Cortex of kidney (tissue), 1 donor: ENCODE measurements at places on chromosomes 11 and 22.

DNA sequence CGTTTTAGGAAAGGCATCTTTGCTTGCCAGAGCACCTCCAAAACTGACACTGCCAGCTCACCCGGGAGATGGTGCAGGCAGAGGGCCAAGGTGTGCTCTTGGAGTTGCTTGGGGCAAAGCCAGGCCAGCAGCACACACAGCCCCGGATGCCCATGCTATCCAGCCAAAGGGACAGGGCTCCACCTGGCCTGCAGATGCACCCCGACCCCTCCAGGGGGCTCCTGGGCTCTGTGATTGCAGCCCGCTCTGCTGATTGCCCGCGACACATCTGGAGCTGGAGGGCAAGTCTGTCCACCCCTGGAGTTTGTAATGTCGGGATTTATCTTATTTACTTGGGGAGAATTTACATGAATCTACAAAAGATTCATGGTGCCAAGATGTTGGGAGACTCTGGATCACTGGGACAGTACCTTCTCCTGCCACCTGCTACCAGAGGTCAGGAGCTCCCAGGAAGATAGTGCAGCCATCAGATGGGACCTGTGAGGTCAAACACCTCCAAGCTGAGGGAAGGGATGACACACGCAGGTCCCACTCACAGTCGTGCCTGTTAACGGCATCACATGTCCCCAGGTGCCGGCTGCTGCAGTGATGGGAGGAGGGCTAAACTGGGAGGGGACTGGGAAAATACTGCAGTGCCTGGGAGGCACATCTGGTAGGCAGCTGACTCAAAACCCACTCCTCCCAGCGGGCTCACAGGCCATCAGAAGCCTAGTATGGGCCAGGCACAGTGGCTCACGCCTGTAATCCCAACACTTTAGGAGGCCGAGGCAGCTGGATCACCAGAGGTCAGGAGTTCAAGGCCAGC is 17.2 kb downstream of the CBX7 start:
- DNase-seq: no peak

GRCh38 chr11:119483881-119484371 is 61.0 kb upstream of the THY1 start:
- DNase-seq: no peak

GRCh38 chr11:113904379-113905101 is at the start of gene HTR3B:
HTR3B (plus strand) TSS chr11:113904796; CDS start chr11:113904934, 138 bp downstream.
- no peak for DNase-seq

DNA sequence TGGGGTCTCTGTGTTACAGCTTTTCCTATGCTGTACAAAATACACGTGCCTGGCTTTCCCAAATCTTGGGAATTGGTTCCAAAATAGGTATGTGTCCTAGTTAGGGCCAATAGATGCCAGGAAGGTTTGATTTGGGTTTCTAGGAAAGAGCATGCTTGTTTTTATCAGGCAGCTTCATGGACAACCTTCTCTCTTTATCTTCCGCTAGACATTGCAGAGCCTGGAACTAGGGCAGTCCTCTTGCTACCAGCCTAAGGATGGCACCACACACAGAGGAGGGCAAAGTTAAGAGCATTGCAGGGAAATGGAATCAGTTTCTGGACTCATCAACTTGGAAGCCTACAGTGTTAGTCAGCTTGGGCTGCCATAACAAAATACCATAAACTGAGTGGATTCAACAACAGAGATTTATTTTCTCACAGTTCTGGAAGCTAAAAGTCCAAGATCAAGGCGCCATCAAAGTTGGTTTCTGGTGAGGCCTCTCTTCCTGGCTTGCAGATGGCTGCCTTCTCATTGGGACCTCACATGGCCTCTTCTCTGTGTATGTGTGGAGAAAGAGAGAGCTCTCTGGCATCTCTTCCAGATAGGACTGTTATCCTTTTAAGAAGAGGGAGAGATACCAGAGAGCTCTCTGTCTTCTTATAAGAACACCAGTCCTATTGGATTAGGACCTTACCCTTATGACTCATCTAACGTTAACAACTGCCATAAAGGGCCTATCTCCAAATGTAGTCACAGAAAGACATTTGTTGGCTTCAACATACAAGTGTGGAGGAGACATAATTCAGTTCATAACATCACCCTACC is 27.3 kb upstream of the CREB3L1 start:
- DNase-seq: no peak

DNA sequence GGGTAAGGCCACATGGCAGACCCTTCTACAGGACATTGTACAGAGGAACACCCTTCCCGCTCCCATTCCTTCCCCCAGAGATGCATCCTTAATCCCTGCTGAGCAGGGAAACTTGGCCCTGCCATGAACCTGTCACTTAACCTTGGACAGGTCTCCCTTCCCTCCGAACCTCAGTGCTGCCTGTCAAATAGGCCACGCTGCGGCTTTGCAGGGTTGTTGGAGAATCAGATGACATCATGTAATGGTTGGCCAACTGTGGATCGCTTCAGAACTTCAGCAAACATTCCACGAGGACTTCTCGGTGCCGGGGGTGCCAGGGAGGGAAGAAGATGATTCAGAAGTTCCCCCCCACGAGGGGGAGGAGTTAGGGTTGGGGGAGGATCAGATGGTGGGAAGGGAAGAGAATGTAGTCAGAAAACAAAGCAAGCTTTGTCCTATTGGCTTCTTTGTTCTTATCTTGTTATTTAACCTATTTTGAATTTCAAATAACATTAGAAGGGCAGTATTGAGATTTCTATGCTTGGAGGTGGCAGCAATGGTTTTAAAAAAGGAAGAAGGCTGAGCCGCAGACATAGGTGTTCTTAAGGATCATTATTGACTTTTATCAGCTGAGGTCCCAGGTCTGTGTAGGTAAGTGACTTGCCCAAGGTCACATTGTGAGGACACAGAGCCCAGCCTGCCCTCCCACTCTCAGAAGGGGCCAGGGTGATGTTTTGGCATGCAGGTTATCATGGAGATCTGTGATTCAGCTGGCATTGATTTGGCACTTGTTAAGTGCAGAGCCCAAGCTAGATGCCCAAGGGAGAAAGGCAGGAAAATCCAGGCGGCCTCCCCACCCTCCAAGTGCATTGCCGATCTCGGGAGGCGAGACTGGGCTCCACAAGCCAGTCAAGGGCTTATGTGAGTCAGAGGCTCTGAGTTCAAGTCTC is 3.1 kb downstream of the CDC42EP1 start:
- DNase-seq: no peak

DNA sequence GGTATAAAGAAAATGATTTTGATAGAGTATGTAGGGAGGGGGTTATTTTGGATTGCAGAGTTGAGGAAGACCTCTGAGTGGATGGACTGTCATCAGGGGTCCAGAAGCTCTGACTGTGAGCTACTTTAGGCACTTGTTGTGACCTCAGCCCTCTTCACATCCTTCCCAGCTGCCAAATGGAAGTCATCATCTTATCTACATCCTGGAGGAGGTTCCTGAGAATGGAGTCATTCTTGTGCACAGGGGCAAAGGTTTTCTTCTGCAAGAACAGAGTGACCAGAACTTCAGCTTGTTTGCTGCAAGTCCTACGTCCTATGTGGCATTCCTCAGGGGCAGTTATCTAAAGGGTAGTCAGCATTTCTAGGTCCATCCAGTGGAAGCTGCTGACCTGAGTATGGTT is 393.8 kb downstream of the AASDHPPT start:
- DNase-seq: no peak

GRCh38 chr11:76729214-76729613 is 53.9 kb upstream of the TSKU start:
- no peak for DNase-seq
